ENCODE measurements at places on chromosomes 1 and 21.
A peak's percentile ranks its signal among the peaks of the same experiment; 100 is the strongest.

DNA sequence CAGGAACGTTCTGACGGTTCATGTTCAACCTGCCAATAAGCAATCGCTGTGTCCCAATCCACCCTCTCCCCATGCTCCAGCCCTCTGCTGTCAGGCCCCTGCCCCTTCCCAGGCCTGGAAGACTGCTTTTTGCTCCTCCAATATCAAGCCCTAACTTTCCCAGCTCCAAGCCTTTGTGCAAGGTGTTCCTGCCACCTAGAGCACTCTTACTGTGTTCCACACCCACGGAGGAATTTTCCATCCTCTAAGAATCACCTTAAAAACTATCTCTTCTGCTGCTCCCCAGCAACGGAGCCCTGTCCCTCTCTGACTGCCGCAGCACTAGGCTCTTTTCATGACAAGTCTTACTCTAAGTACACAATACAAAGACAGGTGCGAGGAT, 657.9 kb downstream of the AJAP1 start:
- peaks cover 30% of the 10 kb centered on the region for H3K4me1 ChIP-seq
- H3K4me3 ChIP-seq: no peak overlapping the region

GRCh38 chr1:26541816-26542711, 12.5 kb downstream of the RPS6KA1 start:
- DNase-seq: peak; percentile 72
- peaks cover 7% of the 10 kb centered on the region for H3K4me1 ChIP-seq
- no peak overlapping the region for H3K27ac ChIP-seq

GRCh38 chr1:198699167-198700015, 60.6 kb downstream of the PTPRC start:
- H3K27me3 ChIP-seq: no peaks in the 10 kb centered on the region
- DNase-seq: peak; percentile 70
- no peaks in the 10 kb centered on the region for H3K36me3 ChIP-seq
- H3K27ac ChIP-seq: no peak overlapping the region

- peak; percentile 37 for DNase-seq
- H3K36me3 ChIP-seq: no peaks in the 10 kb centered on the region
- H3K4me1 ChIP-seq: peaks cover 7% of the 10 kb centered on the region
- peaks cover 55% of the 10 kb centered on the region for H3K27me3 ChIP-seq
Measured at GRCh38 chr1:226223157-226223785, at the start of gene MIXL1. Gene MIXL1, plus strand, starts transcription at chr1:226223664. Its CDS starts 18 bp downstream, at chr1:226223682.

DNA sequence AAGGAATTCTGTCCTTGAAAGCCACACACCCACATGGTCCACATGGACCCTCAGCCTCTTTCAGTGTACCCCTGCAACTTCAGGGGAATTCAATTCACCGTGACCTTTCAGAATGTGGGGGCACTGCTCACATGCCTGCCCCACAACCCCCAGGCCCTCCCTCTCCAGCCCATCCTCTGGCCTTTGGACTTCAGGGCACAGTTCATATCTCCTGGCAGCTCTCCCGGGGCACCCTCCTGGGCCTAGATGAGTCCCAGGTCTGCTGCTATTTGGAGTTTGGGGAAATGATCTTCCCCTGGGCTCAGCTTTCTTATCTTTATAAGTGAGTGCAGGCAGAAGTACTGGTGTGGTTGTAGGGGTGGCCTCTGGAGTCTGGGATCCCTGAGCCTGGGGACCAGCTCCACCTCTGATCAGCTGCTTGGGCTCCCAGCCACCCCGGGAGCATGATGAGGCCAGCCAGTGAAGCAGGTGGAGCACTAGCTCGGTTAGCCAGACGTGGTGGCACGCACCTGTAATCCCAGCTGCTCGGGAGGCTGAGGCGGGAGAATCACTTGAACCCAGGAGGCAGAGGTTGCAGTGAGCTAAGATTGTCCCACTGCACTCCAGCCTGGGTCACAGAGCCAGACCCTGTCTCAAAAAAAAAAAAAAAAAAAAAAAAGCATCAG, 15.8 kb downstream of the C1orf167 start:
- no peaks in the 10 kb centered on the region for H3K4me1 ChIP-seq
- DNase-seq: no peak
- no peak overlapping the region for H3K27ac ChIP-seq
- H3K27me3 ChIP-seq: no peaks in the 10 kb centered on the region
- no peak overlapping the region for H3K4me3 ChIP-seq
